Heart right ventricle (tissue), 16 donors: ENCODE measurements at places on chromosomes 3 and 15. TPM values are rescaled to one million over a fixed set of nuclear protein-coding genes. Genes with fewer than 3 reads are reported as not detected.

DNA sequence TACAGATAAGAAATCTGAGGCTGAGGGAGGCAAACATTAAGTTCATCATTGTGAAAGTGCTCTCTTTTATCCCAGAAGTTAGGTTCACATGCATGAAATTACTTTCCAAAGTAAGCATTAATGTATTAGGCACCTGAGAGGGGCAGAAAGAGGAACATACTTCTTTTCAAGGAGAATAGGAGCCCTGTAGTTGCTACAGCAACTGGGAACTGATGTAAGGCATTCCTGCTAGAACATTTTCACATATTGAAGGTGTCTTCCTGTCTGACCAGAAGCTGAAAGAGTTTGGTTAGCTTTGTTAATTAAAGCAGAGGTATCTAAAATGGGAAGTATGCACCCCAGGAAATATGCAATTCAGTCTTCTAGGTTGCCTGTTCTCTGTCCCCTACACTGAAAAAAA lies 65.5 kb upstream of the ZBTB20 start:
- H3K27ac ChIP-seq = no peak overlapping the region
- H3K4me3 ChIP-seq = no peak overlapping the region
- no peaks in the 10 kb centered on the region for H3K36me3 ChIP-seq
- no peaks in the 10 kb centered on the region for H3K27me3 ChIP-seq
- H3K4me1 ChIP-seq = no peaks in the 10 kb centered on the region

- H3K27me3 ChIP-seq = no peaks in the 10 kb centered on the region
- H3K4me1 ChIP-seq = peaks cover 83% of the 10 kb centered on the region
- no peak overlapping the region for H3K4me3 ChIP-seq
- peaks cover 4% of the 10 kb centered on the region for H3K36me3 ChIP-seq
Measured at GRCh38 chr3:66450390-66451022, 50.3 kb downstream of the LRIG1 start.

- peaks cover 48% of the 10 kb centered on the region for H3K4me1 ChIP-seq
- H3K4me3 ChIP-seq = no peak overlapping the region
- no peaks in the 10 kb centered on the region for H3K36me3 ChIP-seq
Measured at GRCh38 chr3:123660141-123660675, 75.4 kb upstream of the HACD2 start.

Gene CCR8
- total RNA-seq = not detected
